ENCODE measurements at places on chromosomes 3 and 15. TPM values are rescaled to one million over a fixed set of nuclear protein-coding genes. Genes with fewer than 3 reads are reported as not detected.

- DNase-seq: no peak
These were observed 589.8 kb upstream of the DPPA4 start for GRCh38 chr3:109927161-109927560.

GRCh38 chr15:79724312-79724711 lies 172.5 kb downstream of the MTHFS start:
- DNase-seq: no peak

- no peak for DNase-seq
These were observed 39.7 kb downstream of the MEF2A start for GRCh38 chr15:99605490-99605931.

DNA sequence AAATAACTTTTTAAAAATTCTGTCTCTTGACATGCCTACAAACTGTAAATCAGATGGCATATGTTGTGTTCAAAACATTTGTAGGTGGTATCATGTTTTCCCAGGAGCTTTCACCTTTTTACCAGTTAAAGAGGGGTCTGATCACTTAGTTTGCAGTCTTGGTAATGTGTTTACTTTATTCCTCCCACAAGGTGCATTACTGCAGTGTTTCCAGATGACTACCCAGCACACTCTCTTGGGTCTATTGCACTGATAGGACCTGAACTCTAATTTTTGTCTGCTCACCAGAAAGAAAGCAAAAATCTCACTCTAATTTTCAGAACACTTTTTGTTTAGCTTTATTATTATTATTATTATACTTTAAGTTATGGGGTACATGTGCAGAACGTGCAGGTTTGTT lies 734.1 kb downstream of the GBE1 start:
- no peak for DNase-seq

- no peak for DNase-seq
These were observed 13.5 kb upstream of the ZNF592 start for GRCh38 chr15:84734794-84735479.

- no peak for DNase-seq
These were observed 124.5 kb downstream of the PEAK1 start for GRCh38 chr15:77295446-77295845.

SCN11A gene
- total RNA-seq: 1.4 TPM

TGM5 gene
- total RNA-seq: 0.71 TPM

FBXO40 gene
- not detected for total RNA-seq

UCN2 gene
- total RNA-seq: 0.72 TPM
